CD4-positive, alpha-beta T cell treated with Interferon gamma for 1 hour (primary cell): ENCODE measurements at places on chromosomes 13 and 19.

DNA sequence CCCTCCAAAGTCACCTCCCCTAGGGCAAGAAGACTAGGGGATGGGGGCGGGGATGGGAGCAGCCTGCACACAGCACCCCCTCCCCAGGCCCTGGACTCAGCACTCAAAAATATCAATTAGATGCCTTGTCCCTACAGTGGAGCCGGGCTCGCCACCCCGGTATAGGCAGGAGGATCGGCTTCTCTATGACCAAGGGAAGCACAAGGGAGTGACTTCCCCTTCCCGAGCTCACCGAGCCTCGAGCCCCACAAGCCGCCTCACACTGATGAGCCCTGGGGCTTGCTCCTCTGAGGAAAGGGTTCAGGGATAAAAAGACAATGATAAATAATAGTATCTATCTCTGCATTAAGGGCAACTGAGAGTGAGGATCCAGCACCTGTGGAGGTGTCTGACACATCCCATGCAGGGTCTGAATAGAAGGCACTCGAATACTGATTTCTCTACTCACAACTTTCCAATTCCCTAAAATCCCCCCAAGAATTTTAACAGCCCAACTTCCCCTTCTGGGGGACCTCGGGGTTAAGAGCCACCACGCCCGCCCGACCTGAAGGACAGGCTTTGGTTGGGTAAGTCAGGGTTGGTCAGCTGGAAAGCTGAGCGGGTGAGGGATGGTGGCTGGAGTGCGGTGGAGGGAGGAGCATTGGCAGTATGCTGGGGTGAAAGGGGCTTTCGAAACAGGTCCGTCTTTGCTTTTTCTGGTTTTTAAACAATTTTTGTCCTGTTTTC is 51.3 kb downstream of the STK24 start:
- DNase-seq = no peak

DNA sequence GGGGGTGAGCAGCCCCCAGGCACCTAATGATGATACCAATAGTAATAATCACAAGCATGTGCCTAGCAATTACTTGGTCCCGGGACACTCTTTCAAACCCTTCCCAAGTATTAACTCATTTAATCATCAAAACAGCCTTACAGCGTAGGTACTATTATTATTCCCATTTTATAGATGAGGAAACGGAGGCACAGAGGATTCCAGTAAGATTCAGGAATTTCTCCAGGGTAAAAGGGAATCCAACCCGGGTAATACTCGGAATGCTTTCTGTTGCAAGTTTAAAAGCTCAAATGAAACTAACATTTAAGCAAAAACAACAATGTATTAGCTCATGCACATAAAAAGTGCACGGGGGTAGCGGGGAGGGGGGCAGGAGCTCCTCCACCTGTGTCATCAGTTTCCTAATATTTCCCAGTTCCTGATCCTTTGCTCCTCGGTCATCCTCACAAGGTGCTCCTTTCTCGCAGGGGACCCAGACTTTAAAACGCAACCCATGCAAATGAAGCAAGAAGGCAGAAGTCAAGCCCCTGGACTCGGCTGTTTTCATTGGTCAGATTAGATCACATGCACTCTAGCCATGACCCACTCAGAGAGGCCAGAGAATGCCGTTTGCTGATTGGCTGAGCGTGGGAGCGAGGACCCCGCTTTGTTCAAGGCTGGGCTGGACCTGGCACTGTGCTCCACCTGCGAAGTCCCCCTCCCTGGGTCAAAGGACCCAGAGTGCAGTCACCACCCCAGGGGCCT is 38.3 kb upstream of the C19orf12 start:
- DNase-seq = no peak

DNA sequence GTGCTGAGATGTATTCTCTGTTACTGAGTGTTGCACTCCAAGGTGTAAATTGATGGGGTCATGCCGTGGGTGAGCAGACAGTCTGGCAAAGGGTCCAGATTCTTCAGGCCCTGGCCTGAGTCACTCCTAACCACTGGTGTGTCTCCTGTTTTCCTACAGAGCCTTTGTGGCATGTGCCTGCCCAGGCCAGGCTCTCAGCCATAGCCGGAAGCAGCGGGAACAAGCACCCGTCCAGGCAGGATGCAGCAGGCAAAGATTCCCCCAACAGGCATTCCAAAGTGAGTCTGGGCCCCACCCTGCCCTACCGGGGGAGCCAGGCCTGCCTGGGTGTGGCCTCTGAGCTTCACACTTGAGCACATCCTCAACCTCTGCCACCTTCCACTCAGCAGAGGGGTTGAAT is 61.9 kb downstream of the DPF1 start:
- DNase-seq = no peak

GRCh38 chr13:95607366-95607765 is 37.1 kb downstream of the DZIP1 start:
- DNase-seq = no peak

GRCh38 chr19:57057036-57057686 is 62.6 kb upstream of the USP29 start:
- no peak for DNase-seq

- DNase-seq = no peak
Observed at GRCh38 chr13:30173303-30173610, 134.1 kb downstream of the KATNAL1 start.
